ENCODE measurements at places on chromosomes 5 and 9.

DNA sequence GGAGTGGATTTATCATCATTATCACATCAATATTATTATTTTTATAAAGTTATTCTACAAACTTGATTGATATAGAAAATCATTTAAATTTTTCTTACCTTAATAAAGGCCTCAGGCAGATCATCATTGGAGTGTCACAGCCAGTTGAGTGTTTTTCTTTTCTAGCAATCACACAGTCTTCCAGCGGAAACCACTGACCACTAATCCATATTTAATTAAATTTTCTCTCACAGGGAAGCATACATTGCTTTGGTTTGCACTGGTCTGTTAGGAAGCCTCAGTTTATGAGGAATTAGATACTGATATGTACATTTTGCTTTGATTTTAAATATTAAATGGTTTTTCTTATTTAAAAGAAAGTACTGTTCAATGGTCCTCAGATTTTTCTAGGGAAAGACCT lies 6.7 kb downstream of the SPZ1 start:
- DNase-seq = no peak

DNA sequence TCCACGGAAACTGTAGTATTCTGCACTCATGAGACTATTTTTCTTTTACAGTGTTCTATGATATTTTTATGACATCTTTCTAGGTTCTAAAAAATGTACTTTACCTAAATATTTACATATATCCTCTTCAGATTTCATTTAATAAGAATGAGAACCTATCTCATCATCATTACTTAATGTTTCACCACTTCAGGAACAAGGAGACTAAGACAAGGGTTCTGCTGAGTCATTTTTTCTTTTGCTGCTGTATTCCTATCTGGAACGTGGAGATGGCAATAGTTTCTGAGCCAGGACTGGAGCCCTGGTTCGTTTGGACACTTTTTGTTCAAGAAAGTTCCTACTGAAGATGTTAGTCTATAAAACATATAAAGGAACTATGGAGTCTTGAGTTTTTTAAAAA lies 258.2 kb upstream of the MAP3K1 start:
- no peak for DNase-seq

DNA sequence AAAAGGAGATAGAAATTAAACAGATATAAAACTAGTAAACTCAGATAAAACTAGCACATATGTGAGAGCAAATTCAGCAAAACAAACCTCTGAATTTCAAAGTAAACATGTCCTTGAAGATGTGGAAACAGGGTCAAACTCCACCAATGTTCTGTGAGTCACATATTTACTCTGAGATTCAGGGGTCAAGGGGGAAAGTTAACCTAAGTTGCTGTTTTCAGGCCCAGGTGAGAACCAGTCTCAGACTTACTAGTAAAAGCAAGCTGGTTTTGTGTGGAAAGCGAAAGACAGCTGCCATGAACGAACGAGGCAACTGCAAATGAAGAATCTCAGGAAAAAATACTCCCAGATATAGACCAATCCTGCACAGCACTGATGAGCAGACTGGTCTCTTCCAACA lies 29.0 kb downstream of the PSMB7 start:
- DNase-seq = peak; percentile 84

GRCh38 chr5:32542216-32543059 lies 42.9 kb upstream of the SUB1 start:
- no peak for DNase-seq

- no peak for DNase-seq
These were observed 178.4 kb downstream of the PTPRD start for GRCh38 chr9:10434412-10434811.

GRCh38 chr9:14993901-14994554 lies 83.8 kb upstream of the FREM1 start:
- no peak for DNase-seq

GRCh38 chr5:66959653-66960052 lies 236.9 kb downstream of the CD180 start:
- no peak for DNase-seq

DNA sequence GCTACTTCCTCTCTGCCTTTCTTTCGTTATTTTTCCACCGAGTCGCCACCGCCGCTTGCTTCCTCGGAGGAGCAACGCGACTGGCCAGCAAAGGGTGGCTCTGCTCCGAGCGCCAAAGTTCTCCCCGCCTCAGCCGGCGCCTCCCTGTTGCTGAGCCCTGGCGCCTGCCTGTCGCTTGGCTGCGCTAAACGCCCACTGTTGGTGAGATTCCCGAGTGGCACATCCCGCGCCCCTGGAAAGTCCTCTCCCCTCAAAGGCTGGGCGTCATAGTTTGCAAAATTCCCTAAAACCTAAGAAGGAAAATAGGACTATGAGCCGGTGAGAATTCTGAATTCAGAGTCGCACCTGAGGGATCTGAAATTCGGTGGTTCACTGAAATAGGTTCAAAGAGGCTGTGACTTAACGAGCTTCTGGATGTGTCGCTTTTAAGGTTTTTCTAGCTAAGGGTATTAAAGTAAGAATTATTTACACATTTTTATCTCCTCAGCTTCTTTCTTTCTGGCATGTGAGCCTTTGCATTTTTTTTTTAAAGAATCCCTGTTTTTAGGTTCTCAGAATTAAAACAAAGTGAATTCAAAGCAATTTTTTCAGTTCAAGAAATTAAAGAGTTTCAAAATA lies at the start of gene GRIN3A:
Gene GRIN3A (minus strand): TSS at position 82 of the 618 bp plus-strand sequence. CDS start 668 bp downstream, outside the sequence.
- peak; percentile 13 for DNase-seq

DNA sequence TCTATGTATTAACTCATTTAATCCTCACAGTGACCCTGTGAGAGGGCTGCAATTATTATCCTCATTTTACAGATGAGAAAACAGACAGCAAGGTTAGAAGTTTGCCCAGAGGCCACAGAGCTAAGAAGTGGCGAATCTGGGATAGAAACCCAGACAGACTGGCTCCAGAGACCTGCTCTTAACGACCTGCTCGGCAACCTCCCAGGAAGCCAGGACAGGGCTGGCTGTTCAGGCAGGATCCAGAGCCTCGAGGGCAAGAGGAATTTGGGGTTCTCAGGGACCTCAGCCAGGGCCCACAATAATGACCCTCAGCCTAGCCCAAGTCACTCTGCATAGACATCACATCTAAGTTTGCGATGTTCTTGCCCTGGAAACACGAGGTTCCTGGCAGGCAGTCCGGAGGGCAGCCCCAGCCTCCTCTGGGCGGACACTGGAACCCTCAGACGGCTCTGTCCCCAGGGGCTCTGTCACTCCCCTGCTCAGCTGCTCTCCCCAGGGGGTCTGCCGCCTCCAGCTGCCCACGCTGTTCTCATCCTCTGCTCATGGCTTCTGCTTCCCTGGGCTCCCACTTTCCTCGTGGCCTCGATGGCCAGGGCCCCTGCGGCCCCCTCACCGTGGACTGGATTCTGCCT lies 138.5 kb upstream of the ERCC6L2 start:
- DNase-seq = no peak

DNA sequence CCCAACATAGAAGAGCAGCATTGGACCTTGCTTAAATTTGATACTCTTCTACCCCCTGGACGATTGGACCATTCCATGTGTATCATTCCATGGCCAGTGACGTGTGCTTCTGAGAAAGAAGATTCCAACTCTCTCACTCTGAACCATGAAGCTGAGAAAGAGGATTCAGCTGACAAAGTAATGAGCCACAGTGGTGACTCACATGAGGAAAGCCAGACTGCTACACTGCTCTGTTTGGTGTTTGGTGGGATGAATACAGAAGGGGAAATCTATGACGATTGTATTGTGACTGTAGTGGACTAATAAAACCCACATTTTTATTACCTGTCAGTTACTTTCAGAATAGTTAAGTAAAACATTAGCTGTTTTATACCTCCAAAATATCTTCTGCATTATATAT lies 7.5 kb downstream of the HSPA5 start:
- peak; percentile 2 for DNase-seq

- DNase-seq = no peak
These were observed 416.4 kb upstream of the CD180 start for GRCh38 chr5:67612961-67613360.

- no peak for DNase-seq
These were observed 13.1 kb upstream of the CMBL start for GRCh38 chr5:10320793-10321192.

DNA sequence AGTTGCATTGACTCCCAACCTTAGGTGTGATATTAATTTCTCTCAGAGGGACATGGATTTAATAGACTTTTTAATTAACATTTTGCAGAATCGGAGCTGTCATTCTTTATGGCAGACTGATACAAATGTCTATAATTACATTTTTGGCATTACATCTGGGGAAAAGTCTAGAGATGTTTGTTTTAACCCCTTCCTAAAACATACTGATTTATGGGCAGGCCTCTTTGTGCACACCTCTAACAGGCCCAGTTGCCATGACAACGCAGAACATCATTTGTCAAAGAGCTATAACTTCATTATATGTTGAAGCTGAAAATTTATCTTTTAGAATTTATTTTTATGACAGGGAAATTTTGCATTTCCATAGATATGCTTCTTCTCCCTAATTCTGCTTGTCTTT lies 158.5 kb downstream of the NTRK2 start:
- DNase-seq = no peak

DNA sequence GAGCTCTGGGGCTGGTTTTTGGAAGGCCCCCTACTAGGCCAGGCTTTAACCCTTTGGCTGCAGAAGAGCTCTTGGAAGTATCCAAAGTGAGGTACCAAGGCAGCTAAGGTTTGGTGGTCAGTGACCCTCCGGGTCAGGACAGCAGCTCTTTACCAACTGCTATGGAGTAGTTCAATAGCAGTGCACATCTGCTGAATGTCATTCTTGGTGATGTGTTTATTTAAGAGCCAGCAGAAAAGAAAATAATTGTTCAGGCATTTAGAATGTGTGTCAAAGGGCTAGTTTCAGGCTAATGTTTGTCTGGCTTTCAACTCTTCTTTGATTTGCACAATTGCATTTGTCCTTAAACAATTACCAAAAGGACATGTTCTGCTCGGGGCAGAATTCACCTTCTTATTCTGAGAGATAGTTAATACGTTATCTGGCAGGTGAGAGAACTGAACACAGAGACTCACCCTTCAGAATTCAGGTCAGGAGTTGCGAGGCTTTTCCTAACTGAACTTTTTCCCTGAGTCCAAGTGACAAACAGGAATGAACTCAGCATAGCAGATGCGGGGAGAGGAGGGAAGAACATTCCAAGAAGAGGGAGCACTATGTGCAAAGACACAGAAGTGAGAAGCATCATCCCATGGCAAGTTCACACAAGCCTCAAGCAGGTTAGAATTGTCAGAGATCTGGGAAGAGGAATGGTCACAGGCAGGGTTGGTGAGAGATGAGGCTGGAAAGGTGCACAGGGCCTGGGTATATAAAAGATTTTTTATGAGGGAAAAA lies 556.7 kb upstream of the TLE4 start:
- no peak for DNase-seq

DNA sequence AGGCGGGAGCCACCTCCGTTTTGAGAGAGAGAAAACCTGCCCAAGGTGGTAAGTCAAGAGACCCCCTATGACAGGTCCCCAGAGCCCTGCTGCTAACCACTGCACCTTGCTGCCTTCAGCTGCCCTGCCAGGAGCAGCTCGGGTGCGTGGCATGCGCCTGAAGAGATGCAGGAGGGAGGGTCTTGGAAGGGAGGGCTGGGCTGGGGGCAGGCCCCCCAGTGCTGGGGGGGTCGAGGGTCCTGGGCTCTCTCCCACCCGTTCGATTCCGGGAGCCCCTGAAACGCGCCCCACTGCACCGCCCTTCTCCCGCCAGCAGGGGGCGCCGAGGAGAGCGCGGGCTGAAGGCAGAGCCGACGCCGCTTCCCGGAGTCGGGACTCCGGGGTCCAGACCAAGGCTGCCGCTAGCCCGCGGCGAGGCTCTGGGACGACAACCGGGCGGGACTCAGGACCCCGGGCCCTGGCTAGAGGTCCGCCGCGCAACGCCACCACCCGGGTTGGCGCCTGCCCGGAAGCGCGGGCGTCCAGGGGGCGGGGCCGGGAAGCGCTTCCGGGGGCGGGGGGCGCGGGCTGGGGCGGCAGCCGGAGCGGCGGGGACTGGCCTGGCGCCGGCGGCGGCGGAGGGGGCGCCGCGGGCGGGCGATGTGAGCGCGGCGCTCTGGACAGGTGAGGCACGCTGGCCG lies at the start of gene ZBTB34:
Gene ZBTB34 (plus strand): TSS at position 563 of the 680 bp plus-strand sequence. CDS start 18,761 bp downstream, outside the sequence.
- DNase-seq = peak; percentile 89

DNA sequence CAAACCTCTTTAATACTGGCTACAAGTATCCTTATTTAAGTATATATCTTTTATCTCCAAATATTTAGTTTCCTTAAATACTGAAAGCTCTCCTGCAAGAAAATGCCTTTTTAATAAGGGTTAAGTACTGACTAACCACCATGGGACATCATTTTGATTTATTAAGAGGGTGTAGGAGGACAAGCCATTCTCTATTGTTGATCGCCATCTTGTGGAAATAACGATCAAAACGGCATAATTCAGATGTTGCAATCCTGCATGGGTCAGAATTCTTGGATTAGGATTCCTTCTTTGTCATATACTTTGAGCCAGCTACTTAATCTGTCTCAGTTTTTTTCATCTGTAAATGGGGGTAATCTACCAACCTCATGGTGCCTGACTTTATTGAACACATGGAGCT lies 28.7 kb upstream of the C5orf46 start:
- peak; percentile 46 for DNase-seq

- DNase-seq = no peak
These were observed 89.5 kb downstream of the UGCG start for GRCh38 chr9:111986035-111986556.

DNA sequence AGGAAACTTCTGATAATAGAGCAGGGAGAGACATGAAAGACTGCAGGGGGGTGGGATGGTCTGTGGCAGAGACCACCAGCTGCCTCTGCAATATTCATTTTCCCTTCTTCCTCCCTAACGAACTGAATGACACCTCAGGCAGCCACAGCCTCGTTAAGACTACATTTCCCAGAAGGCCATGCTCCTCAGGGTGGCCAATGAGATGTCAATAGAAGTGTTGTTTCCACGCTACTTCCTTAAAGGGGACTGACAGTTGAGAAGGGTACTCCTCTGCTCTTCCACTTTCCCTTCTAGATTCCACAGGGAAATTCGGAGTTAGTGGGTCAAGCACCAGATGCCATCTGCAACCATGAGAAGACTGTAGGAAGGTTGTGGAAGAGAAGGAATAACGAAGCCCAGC lies 52.0 kb upstream of the DAPK1 start:
- DNase-seq = peak; percentile 58

- DNase-seq = peak; percentile 30
These were observed 13.3 kb upstream of the UBE2QL1 start for GRCh38 chr5:6435356-6435755.

- no peak for DNase-seq
These were observed 8.8 kb downstream of the IPPK start for GRCh38 chr9:92661127-92661526.

- DNase-seq = no peak
These were observed 12.0 kb upstream of the TOR2A start for GRCh38 chr9:127746959-127747569.

DNA sequence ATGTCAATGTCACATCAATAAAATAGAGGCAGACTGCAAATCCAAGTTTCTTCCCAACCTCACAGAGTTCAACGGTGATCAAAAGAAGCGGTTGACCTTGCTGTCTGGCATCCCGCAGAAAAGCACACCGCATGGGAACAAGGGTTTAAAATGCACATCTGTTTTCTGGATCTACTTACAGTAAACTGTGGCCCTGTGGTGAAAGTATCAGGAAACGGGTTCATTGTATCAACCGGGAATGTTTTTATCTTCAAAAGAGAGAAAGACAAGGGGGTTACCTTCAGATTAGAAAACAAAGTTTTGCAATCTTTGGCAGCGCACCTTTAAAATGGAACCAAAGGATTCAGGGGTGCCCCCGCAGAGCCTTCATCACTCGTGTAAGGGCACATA lies 15.5 kb upstream of the FRRS1L start:
- no peak for DNase-seq
